Heart left ventricle (tissue), 16 donors: ENCODE measurements at places on chromosomes 3 and 15. TPM values are rescaled to one million over a fixed set of nuclear protein-coding genes. Genes with fewer than 3 reads are reported as not detected.

Gene NGLY1
- polyA plus RNA-seq: 40.2 TPM

Gene CTXN2
- polyA plus RNA-seq: not detected

Gene PLSCR5
- not detected for polyA plus RNA-seq

Gene LRRC2
- 20.7 TPM for polyA plus RNA-seq

Gene STRIT1
- polyA plus RNA-seq: 12.0 TPM

Gene MUC20
- 3.2 TPM for polyA plus RNA-seq

- H3K4me1 ChIP-seq: no peaks in the 10 kb centered on the region
- no peak for DNase-seq
- no peaks in the 10 kb centered on the region for H3K27me3 ChIP-seq
- no peaks in the 10 kb centered on the region for H3K36me3 ChIP-seq
- no peak overlapping the region for H3K4me3 ChIP-seq
These were observed 56.4 kb downstream of the NEO1 start for GRCh38 chr15:73108676-73109075.

GRCh38 chr3:60010781-60011180 lies 961.0 kb upstream of the CFAP20DC start:
- H3K4me1 ChIP-seq: no peaks in the 10 kb centered on the region
- DNase-seq: no peak
- no peaks in the 10 kb centered on the region for H3K27me3 ChIP-seq
- H3K4me3 ChIP-seq: no peak overlapping the region

GRCh38 chr15:62403164-62403809 lies 238.2 kb upstream of the C2CD4B start:
- H3K27ac ChIP-seq: peak overlapping the region; percentile 51
- H3K27me3 ChIP-seq: no peaks in the 10 kb centered on the region
- no peak overlapping the region for H3K4me3 ChIP-seq
- no peaks in the 10 kb centered on the region for H3K36me3 ChIP-seq
- no peak for DNase-seq

DNA sequence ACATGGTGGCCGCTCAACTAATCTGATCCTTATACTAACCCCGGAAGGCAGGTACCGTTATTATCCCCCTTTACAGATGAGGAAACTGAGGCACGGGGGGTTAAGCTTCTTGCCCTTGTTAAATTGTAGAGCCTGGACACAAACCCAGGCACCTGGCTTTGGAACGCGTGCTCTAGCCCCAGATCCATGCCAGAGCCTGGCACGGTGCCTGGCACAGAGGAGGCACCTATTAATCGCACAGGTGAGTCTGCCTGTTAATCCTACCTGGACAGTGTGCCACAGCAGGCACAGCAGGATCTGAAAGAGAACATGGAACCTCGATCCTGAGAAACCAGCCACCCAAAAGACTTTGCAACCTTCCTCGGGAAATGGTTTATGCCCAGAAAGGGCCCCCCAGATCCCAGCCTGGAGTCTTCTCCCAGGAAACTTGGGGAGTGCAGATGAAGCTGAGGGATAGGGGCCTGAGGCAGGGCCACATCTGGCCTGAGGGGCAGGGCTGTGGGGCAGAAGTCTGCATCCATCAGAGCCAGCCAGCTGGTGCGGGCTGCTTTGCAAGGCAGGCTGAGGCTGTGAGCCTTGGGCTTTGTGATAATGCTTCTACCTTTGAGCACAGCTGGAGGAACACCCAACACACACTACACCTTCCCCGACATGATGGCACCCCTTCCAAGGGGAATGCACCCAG lies 55.3 kb upstream of the SLC6A1 start:
- no peaks in the 10 kb centered on the region for H3K36me3 ChIP-seq
- H3K27me3 ChIP-seq: no peaks in the 10 kb centered on the region
- H3K4me1 ChIP-seq: no peaks in the 10 kb centered on the region
- DNase-seq: no peak
- H3K27ac ChIP-seq: no peak overlapping the region

DNA sequence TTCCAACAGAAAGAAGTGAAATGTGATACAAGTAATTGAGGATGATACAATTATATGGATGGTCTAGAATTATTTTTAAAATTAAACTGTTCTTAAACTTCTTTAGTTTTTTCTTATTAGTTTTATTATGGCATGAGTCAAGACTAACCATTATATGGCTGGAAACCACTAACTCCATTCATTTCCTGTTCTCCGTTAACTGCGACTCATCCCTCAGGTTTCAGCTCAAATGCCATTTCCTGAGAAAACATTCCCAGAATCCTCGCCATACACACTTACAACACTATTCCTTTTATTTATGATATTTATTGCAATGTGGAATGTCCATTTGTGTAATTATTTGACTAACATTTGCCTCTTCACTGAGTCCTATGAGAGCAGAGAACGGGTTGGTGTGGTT lies 394.1 kb downstream of the SOX2 start:
- no peaks in the 10 kb centered on the region for H3K27me3 ChIP-seq
- H3K4me3 ChIP-seq: no peak overlapping the region
- H3K36me3 ChIP-seq: no peaks in the 10 kb centered on the region
- DNase-seq: no peak
- H3K27ac ChIP-seq: no peak overlapping the region
- H3K4me1 ChIP-seq: no peaks in the 10 kb centered on the region

GRCh38 chr3:129555153-129555550 lies 12.2 kb downstream of the H1-8 start:
- peak; percentile 34 for DNase-seq
- peak overlapping the region; percentile 52 for H3K27ac ChIP-seq
- no peak overlapping the region for H3K4me3 ChIP-seq
- no peaks in the 10 kb centered on the region for H3K36me3 ChIP-seq
- H3K27me3 ChIP-seq: no peaks in the 10 kb centered on the region
- peaks cover 47% of the 10 kb centered on the region for H3K4me1 ChIP-seq

DNA sequence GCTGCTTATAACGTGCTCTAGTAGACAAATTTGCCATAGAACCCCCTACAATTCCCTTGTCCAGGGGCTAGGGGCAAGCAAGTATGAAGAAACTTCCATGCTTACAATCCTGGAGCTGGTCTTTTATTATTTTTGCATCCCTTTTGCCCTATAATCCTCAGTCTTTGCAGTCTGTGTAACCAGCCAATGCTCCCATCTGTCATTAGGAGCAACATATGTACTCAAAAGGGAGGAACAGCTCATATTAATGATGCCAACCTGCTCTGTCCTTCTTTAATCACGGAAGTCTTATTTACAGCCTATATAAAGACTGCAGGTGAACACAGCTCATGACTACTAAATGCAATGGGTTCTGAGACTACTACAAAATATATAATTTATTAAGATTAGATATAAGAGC lies 263.3 kb downstream of the ZIC1 start:
- no peaks in the 10 kb centered on the region for H3K27me3 ChIP-seq
- DNase-seq: no peak
- no peaks in the 10 kb centered on the region for H3K36me3 ChIP-seq
- no peaks in the 10 kb centered on the region for H3K4me1 ChIP-seq
- H3K4me3 ChIP-seq: no peak overlapping the region

DNA sequence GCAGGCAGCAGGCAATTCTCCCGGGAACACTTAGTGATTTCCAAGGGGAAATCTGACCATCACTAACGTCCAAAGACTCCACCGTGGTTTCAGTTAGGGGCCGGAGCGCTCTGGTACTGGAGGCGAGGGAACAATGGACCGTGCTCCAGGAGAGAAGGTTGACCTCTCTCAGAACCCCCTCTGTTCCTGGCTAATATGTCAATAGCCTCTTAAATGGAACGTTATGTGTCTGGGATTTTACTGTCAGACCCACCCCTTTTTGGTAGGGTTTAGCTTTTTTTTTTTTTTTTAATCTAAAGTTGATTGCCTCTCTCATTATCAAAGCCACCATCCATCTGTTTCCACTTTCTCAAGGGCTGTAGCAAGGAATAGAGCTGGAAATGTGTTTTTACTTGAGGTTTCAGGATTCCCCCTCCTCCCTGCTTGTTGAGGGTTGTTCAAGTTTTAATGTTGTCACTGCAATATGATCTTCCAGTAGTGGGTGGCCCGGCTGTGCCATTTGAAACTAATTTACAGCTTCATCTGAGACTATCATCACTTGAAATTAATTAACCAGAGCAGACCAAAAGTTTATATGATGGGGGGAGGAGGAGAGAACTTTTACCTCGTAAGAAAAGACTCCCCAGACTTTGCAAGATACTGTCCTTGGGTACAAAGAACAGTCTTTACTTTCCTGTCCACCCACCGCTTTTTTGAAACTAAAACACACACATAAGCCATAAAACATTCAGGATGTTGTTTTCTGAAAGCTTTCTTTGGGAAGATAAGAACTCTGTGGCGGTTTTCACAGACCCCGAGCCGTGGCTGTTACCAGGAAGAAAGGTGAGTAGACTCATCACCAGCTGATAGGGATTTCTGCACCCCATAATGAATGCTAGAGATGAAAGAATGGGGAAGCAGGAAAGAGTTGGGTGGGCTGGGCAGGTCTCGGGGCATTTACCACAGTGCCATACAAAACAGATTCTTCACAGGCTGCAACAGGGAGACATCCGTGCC lies 187.8 kb downstream of the UACA start:
- H3K4me3 ChIP-seq: no peak overlapping the region
- H3K4me1 ChIP-seq: no peaks in the 10 kb centered on the region
- H3K27ac ChIP-seq: no peak overlapping the region

DNA sequence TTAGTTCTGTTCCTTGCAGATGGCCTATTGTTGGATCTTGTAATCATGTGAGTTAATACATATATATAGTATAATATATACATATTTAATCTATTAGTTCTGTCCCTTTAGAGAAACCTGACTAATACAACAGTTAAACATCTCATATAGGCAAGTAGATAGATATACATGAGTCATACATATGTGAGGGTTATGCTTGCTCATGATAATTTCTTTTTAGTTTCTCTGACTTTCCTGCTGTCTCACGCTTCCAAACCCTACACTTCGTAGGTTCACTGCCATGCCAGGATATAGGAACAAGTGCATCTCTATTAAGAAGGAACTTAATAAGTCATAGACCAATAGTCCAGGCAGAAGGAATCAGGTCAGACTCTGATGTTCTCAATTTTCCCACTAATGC lies 16.8 kb upstream of the CLDN16 start:
- DNase-seq: no peak
- H3K27ac ChIP-seq: no peak overlapping the region
- no peaks in the 10 kb centered on the region for H3K4me1 ChIP-seq
- no peaks in the 10 kb centered on the region for H3K27me3 ChIP-seq

- no peaks in the 10 kb centered on the region for H3K27me3 ChIP-seq
- no peak overlapping the region for H3K27ac ChIP-seq
- no peaks in the 10 kb centered on the region for H3K36me3 ChIP-seq
- DNase-seq: no peak
- no peak overlapping the region for H3K4me3 ChIP-seq
These were observed 57.2 kb upstream of the UBE2E1 start for GRCh38 chr3:23748398-23749110.

DNA sequence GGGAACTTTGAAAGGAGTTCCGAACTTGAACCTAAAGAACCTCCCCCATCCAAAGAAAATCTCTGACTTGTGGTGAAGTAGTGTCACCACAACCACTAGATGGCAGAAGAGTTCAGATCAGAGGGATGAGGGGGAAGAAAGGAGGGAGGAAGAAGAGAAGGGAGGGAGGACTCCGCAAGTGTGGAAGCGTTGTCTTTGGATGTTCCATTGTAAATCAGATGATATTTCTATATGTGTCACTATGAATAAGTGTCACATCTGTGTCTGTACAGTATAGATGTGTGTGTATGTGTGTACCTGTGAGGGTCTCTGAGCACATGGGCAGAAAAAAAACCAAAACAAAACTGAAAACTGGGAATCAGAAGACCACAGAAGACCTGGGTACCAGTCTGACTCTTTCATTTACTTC lies 16.9 kb downstream of the SLC24A1 start:
- H3K27ac ChIP-seq: no peak overlapping the region
- H3K36me3 ChIP-seq: no peaks in the 10 kb centered on the region
- H3K4me1 ChIP-seq: no peaks in the 10 kb centered on the region
- no peaks in the 10 kb centered on the region for H3K27me3 ChIP-seq
- no peak for DNase-seq
- H3K4me3 ChIP-seq: no peak overlapping the region

DNA sequence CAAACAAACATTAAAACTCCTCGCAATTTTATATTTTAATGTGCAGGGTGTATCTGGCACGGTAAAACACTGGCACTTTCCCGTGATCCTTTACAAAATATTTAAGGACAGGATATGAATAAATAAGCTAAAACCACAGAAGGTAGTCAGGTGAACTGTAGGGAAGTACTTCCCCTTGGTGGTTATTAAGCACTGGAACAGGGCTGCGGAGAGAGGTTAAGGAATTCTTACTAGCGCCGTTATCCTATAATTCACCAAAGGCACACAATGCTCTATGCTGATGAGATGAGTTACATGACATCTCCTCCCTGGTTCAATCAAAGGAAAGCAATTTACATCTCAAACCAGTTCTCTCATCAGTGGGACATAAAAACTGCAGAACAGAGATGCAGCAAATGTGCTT lies 289.8 kb downstream of the ZBTB20 start:
- H3K27me3 ChIP-seq: no peaks in the 10 kb centered on the region
- H3K4me3 ChIP-seq: no peak overlapping the region
- peaks cover 19% of the 10 kb centered on the region for H3K4me1 ChIP-seq
- no peak overlapping the region for H3K27ac ChIP-seq

- DNase-seq: no peak
- no peak overlapping the region for H3K4me3 ChIP-seq
- no peak overlapping the region for H3K27ac ChIP-seq
- H3K36me3 ChIP-seq: no peaks in the 10 kb centered on the region
- peaks cover 9% of the 10 kb centered on the region for H3K4me1 ChIP-seq
These were observed 61.1 kb upstream of the GATA2 start for GRCh38 chr3:128554100-128554464.

- H3K4me3 ChIP-seq: no peak overlapping the region
- no peaks in the 10 kb centered on the region for H3K4me1 ChIP-seq
- DNase-seq: no peak
- peaks cover 11% of the 10 kb centered on the region for H3K36me3 ChIP-seq
These were observed 23.5 kb upstream of the SLC15A2 start for GRCh38 chr3:121870717-121871116.

DNA sequence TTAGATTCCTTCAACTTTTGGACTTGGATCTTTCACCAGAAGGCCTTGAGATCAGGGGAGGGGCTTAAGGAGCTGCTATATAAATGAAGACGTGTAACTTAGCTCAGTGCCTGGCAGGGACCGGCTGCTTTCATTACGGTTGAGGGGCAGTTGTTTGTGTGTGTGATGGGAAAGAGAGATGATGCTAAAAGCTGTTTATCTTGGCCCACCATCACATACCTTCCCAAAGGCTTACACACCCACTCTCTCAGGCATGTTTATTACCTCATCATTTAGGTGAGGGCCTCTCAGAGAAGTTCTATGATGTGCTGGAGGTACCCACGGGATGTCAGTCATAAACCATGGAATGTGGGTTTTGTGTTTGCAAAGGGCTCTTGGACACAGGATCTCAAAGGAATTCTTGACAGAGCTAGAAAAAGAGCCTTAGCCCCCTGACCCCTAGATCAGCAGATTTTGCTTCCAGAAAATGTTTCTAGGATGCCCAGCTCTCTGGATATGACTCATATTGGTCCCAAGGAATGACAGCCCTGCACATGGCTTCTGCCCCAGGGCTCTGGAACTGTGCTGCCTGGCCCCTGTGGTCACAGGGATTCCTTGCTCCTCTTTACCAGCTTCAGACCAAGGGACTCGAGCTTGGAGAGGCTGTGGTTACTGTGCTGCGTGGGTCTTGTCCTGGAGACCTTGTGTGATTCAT lies 15.9 kb upstream of the SMAD3 start:
- DNase-seq: no peak
- H3K27ac ChIP-seq: no peak overlapping the region
